Fibroblast of villous mesenchyme (primary cell): ENCODE measurements at places on chromosomes 13 and 19.

- DNase-seq = no peak
Measured at GRCh38 chr13:58994777-58995176, 1169.0 kb downstream of the DIAPH3 start.

DNA sequence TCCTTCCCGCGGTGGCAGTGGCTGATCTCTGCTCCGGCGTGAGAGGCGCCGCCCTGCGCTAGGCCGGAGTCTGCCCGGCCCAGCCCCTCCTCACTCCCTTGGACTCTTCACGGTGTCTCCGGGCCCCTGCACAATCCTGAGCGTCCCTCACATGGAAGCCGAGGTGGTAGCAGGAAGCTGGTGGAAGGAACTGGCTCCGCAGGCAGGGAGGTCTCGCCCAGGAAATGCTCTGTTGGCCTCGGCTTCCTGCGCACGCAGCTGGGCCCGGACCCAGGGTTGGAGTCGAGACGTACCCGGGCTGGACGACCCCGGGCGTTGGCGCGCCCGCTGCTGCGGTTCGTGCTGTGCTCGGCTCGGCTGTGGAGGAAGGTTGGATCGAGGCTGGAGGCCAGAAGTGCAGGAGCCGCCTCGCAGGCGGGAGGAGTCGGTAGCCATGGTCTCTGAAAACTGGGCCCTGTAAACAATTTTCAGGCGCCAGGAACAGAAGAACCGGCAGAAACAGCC, 46.3 kb downstream of the ZNF724 start:
- no peak for DNase-seq

- DNase-seq = peak; percentile 94
Measured at GRCh38 chr13:44436589-44437337, 63.1 kb downstream of the SERP2 start.

- DNase-seq = no peak
Measured at GRCh38 chr13:25910243-25910642, 141.6 kb downstream of the SHISA2 start.

- no peak for DNase-seq
Measured at GRCh38 chr13:29805994-29806979, 44.1 kb downstream of the UBL3 start.

DNA sequence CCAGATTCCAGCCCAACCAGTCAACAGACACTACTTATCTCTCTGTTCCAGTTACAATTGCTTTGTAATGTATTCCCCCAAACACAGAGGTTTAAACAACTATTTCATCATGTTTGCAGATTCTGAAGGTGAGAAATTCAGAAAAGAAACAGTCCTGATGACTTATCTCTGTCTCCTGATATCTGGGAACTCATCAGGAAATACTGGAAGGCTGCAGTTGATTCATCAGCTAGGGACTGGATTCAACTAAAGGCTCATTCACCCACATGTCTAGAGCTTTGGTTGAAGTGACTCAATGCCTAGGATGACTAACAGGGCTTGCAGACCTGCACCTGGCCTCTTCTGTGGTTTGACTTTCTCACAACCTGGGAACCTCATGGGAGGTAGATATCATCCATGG, 56.6 kb upstream of the GPC6 start:
- peak; percentile 52 for DNase-seq

GRCh38 chr19:31627620-31628365, 278.6 kb upstream of the TSHZ3 start:
- DNase-seq = no peak

- DNase-seq = no peak
Measured at GRCh38 chr13:39540929-39541605, 61.9 kb downstream of the LHFPL6 start.

DNA sequence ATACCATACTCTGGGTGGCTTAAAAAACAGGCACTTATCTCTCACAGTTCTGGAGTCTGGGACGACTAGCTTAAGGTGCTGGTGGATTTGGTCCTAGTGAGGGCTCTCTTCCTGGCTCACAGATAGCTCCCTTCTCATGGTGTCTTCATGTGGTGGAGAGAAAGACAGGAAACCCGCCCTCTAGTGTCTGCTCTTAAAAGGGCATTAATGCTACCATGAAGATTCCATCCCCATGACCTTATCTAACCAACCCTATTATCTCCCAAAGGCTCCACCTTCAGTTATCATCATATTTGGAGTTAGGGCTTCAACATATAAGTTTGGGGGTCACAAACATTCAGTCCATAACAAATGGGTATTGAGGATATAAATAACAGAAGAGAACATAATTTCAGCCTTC, 139.4 kb downstream of the HS6ST3 start:
- DNase-seq = peak; percentile 2
